GM12878 (cell line): ENCODE measurements at places on chromosomes 11 and 22. TPM values are rescaled to one million over a fixed set of nuclear protein-coding genes. Genes with fewer than 3 reads are reported as not detected.
A peak's percentile ranks its signal among the peaks of the same experiment; 100 is the strongest.

DNA sequence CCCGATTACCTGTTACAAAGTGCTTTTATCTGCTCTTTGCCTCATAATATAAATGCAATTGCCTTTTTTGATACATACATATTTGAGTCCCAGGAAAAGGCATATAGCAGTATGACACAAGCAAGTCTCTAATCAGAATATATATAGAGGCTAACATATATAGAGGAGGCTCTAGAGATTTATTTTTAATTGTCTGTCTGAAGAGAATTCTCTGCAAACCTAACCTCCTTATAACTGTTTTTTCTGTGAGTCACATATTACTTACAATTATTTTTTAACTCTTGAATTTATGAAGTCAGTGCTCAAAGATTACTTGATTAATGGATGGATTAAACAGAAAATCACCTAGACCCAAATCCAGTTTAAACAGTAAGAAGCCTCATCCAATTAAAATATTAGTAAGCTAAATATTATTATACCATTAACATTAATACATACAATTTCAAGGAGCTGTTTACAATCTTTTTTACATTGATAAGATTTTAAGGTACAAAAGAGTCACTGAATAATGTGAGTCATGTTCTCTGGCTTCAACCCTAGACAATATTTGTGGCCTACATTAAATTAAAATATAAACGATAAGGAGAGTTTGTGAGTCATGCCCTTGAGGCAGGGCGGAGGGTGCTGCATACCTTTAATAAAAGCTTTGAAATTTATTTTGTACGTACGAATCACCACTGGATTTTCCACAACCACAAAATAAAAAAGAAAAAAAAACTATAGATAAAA is 19.2 kb upstream of the MMP13 start:
- H3K36me3 ChIP-seq: no peaks in the 10 kb centered on the region
- DNase-seq: no peak
- H3K27ac ChIP-seq: no peak overlapping the region

DNA sequence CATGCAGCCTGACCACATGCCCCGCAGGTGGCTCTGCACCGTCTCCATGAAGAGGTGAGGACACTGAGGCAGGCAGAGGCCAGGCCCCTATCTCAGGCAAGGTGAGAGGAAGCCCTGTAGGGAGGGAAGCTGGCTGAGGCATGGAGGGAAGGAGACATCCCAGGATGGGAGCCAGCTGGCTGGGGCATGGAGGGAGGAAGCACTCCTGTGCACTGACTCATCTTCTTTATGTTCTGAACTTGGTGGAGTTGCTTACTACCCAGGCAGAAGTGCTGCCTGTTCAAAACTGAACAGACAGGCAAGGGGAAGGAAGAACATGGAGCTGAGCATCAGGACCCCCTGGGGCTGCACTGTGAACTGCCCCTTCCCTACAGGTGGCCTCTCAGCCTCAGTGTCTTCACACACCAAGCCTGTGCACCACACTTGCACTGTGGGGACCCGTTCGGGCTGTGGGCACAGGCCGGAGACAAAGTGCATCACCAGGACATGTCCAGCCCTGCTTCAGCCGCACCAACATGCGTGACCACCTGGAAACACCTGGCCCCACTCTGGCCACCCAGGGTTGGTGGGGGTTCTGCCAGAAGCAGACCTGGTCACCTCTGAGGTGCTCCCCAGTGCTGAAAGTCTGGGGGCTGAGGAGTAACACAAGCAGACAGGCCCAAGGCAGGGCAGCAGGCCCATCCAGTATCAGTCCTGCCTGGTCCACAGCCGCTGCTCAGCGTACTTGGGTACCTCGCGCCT is 55.5 kb downstream of the DGCR2 start:
- peaks cover 46% of the 10 kb centered on the region for H3K36me3 ChIP-seq
- H3K4me1 ChIP-seq: no peaks in the 10 kb centered on the region
- no peaks in the 10 kb centered on the region for H3K27me3 ChIP-seq
- no peak overlapping the region for H3K27ac ChIP-seq
- DNase-seq: no peak

JHY gene
- 4.4 and 5.1 TPM in 2 replicates for total RNA-seq

- no peaks in the 10 kb centered on the region for H3K4me1 ChIP-seq
- H3K36me3 ChIP-seq: no peaks in the 10 kb centered on the region
- H3K4me3 ChIP-seq: no peak overlapping the region
- no peak overlapping the region for H3K27ac ChIP-seq
- DNase-seq: no peak
- no peaks in the 10 kb centered on the region for H3K27me3 ChIP-seq
These were observed 28.8 kb downstream of the VSTM5 start for GRCh38 chr11:93821617-93822016.

DNA sequence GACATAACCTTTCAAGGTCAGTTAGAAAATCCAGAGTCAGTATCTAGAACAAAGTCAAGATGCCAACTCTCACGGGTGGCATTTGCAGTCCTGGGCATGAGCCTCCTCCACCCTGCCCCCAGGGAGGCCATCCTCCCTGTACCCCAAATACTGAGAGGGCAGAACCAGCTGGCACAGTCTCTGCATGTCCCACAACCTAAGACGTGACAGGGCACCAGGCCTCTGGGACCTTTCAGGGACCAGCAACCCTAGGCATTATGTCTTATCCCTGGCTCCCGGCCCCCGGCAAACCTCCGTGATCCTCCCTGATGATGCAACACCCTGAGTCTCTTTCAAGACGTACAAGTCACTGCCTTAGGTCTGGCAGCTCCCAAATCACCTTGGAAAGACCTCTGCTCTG is 2.0 kb downstream of the MB start:
- peaks cover 10% of the 10 kb centered on the region; the same call in 1 of the 2 replicates for H3K4me1 ChIP-seq
- no peak overlapping the region for H3K4me3 ChIP-seq
- H3K36me3 ChIP-seq: no peaks in the 10 kb centered on the region
- H3K27ac ChIP-seq: no peak overlapping the region

DNA sequence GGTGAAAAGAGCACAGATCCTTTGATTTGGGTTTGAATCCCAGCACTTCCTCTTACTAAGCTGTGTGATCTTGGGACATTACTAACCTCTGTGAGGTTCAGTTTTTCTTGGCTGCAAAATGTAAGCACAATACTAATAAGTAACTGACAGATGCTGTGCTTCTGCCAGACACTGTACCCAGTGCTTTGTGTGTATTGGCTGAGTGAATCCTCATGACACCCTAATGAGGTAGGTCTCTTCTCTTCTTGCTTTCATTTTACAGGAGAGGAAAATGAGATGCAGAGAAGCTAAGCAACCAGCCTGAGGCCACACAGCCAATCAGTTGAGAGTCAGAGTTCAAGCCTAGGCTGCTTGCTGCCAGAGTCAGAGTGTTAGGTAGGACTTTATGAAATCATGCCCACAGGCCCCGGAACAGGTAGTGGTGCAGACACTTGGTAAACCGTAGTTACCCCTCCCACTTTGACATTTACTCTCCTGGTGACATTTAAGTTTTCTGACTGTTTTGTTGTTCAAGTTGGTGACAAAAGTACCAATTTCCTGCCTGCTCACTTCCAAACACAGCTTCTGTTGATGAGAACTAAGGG is 21.2 kb downstream of the PTPRJ start:
- peaks cover 72% of the 10 kb centered on the region for H3K4me1 ChIP-seq
- H3K4me3 ChIP-seq: peak overlapping the region; percentile 37; the same call in 1 of the 2 replicates
- no peaks in the 10 kb centered on the region for H3K27me3 ChIP-seq
- no peak for DNase-seq

GRCh38 chr22:30265823-30266444 is 717 bp downstream of the OSM start:
- H3K4me3 ChIP-seq: peak overlapping the region; percentile 71
- H3K27ac ChIP-seq: peak overlapping the region; percentile 88
- DNase-seq: no peak
- no peaks in the 10 kb centered on the region for H3K27me3 ChIP-seq

DNA sequence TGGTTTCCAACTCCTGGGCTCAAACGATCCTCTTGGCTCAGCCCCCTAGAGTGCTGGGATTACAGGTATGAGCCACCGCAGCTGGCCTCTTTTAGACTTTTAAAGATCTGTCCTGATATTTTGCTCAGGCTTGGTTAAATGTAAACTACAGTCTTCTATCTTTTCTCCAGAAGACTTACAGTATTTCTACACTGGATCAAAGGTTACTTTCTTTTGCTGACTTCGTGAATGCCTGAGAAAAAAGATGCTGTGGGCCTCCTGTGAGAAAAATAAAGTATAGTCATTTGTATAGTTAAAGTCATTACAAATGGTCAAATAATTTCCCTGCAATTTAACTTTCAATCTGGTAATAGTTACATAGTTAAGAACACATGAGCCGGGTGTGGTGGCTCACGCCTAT is 19.6 kb downstream of the DEPDC5 start:
- no peaks in the 10 kb centered on the region for H3K27me3 ChIP-seq
- DNase-seq: no peak
- H3K4me1 ChIP-seq: no peaks in the 10 kb centered on the region
- H3K36me3 ChIP-seq: peaks cover 14% of the 10 kb centered on the region; the same call in 1 of the 2 replicates
- H3K27ac ChIP-seq: no peak overlapping the region
- H3K4me3 ChIP-seq: no peak overlapping the region

CD3E gene
- total RNA-seq: 11.6 and 13.4 TPM in 2 replicates

- peak overlapping the region; percentile 95 for H3K4me3 ChIP-seq
- H3K36me3 ChIP-seq: peaks cover 9% of the 10 kb centered on the region
- DNase-seq: no peak
- no peaks in the 10 kb centered on the region for H3K27me3 ChIP-seq
- H3K4me1 ChIP-seq: peaks cover 15% of the 10 kb centered on the region
These were observed 602 bp downstream of the NAT10 start for GRCh38 chr11:34105957-34106504.

- H3K4me3 ChIP-seq: no peak overlapping the region
- H3K4me1 ChIP-seq: no peaks in the 10 kb centered on the region
- H3K27me3 ChIP-seq: peaks cover 11% of the 10 kb centered on the region
These were observed 15.4 kb downstream of the FAM83F start for GRCh38 chr22:40009951-40010671.

HBB gene
- total RNA-seq: 0.36 TPM in 1 of 2 replicates, not detected in the other

- H3K4me1 ChIP-seq: no peaks in the 10 kb centered on the region
- DNase-seq: no peak
- no peaks in the 10 kb centered on the region for H3K36me3 ChIP-seq
These were observed 34.6 kb downstream of the ASCL2 start for GRCh38 chr11:2235588-2236326.

DNA sequence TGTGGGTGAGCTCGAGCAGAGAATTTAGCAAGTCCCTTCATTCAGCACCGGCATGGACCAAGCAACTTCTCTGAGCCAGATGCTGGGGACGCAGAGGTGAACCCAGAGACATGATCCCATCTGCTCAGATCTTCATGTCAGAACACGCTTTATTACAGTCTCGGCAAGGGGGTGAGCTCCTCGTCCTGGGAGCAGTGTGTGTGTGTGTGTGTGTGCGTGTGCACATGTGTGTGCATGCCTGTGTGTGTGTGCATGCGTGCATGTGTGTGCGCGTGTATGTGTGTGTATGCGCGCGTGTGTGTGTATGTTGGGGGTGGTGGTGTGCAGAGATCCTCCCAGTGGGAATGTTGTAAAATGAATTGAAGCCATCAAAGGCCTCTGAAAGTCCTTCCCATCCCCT is 9.8 kb downstream of the MIAT start:
- H3K27ac ChIP-seq: no peak overlapping the region
- no peak for DNase-seq
- no peak overlapping the region for H3K4me3 ChIP-seq
- no peaks in the 10 kb centered on the region for H3K36me3 ChIP-seq

MIAT gene
- total RNA-seq: 9.9 and 11.7 TPM in 2 replicates

DNA sequence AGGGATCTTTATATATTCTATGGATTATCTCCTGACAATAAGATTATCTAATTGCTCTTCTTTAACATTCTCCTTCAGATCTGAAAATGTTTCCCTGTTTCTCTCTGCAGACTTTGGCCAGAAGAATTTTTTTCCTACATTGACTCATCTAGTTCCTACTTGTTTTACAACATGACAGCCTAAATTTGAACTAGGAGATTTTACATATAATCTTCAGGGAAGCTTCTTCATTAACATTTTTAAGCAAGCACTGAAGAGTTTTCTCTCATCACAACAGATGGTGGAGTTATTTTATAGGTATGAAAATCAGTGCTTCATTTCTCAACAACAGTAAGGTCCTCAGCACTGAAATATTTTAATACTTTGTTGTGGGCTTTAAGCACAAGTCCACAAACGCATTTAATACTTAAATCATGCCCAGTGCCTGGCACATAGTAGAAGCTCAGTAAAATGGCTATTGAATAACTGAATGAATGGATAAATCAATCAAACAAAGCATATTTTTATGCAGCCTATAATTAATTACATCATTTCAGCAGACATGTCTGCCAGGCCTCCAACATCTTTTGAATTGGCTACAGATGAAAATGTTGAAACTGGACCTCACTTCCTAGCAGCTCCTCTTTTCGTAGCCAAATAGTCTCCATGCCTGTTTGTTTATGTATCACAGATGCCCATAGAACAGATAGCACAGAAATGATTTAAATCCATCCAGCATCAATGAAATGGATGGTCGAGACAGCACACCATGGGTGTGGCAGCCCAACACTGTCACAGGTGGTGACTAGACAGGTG is 117.3 kb upstream of the POU2AF2 start:
- no peaks in the 10 kb centered on the region for H3K4me1 ChIP-seq
- no peak for DNase-seq
- no peak overlapping the region for H3K4me3 ChIP-seq

DNA sequence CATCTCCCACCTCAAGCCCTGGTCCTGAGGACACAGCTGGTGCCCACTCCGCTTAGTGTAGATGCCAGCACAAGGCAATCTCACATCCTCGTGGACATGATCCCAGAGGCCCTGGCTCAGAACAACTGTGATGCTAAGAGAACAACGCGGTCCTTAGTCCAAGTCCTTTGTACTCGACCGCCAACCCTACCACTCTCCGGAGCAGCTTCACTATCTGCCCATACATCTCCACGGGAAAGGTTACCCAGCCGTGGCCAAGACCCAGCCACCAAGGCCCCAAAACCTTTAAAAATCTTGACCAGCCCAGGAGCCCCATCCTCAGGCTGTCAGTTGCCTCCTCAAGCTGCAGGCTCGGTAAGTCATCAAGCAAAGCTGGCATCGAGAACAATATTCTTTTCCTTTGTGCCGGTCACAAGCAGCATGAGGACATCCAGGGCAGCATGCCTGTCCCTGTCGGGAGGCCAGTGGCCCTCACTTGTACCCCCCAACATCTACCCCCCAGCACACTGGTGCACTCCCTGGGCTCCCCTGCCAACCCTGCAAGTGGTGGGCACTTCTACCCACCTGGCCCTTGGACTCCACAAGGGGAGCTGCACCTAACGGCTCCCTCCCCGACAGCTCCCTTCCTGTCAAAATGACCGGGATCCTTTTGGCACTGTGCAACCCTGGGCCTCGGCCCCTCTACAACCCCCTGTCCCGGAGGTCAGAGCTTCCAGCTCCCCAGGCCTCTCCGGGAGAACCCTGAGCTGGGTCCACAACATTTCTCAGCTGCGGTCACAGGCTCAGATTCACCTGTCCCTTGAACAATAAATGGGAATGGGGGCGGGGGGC is 2.5 kb downstream of the OSBPL5 start:
- H3K27ac ChIP-seq: no peak overlapping the region
- no peak for DNase-seq
- H3K4me3 ChIP-seq: no peak overlapping the region

OR4D10 gene
- total RNA-seq: not detected in 2 replicates

NLRP6 gene
- 0.11 TPM in 1 of 2 replicates, not detected in the other for total RNA-seq
